ENCODE measurements at places on chromosomes 16 and 17. TPM values are rescaled to one million over a fixed set of nuclear protein-coding genes. Genes with fewer than 3 reads are reported as not detected.

The FOXJ1 gene
- 1.2 TPM for polyA plus RNA-seq

The FAHD1 gene
- polyA plus RNA-seq: 49.6 TPM

The RNF227 gene
- 3.7 TPM for polyA plus RNA-seq

The CCL13 gene
- polyA plus RNA-seq: 1.0 TPM

The TMEM114 gene
- polyA plus RNA-seq: 0.49 TPM

The OR2C1 gene
- polyA plus RNA-seq: 0.31 TPM

The ZG16B gene
- polyA plus RNA-seq: 4.3 TPM

The KRT28 gene
- not detected for polyA plus RNA-seq

The ALOX15B gene
- polyA plus RNA-seq: 0.46 TPM

The PIRT gene
- polyA plus RNA-seq: 6.5 TPM

The CLDN6 gene
- 26.0 TPM for polyA plus RNA-seq

The KRT23 gene
- 0.18 TPM for polyA plus RNA-seq

The ERI2 gene
- 35.8 TPM for polyA plus RNA-seq

The CACNG1 gene
- polyA plus RNA-seq: 0.25 TPM

The TCAP gene
- polyA plus RNA-seq: 2.2 TPM

The KRTAP9-4 gene
- not detected for polyA plus RNA-seq

The CCL15 gene
- 36.8 TPM for polyA plus RNA-seq

The HS3ST2 gene
- 0.10 TPM for polyA plus RNA-seq

The ADAD2 gene
- polyA plus RNA-seq: 0.43 TPM

The CFAP52 gene
- 0.45 TPM for polyA plus RNA-seq

The GFAP gene
- polyA plus RNA-seq: 0.34 TPM

The GPR179 gene
- 1.4 TPM for polyA plus RNA-seq

The ANKRD40CL gene
- polyA plus RNA-seq: 28.4 TPM

The KRTAP9-8 gene
- not detected for polyA plus RNA-seq

The NOMO2 gene
- polyA plus RNA-seq: 130 TPM

The VMO1 gene
- polyA plus RNA-seq: 2.1 TPM
